ENCODE measurements at places on chromosomes 3 and 15. TPM values are rescaled to one million over a fixed set of nuclear protein-coding genes. Genes with fewer than 3 reads are reported as not detected.

GRCh38 chr15:66859688-66860253 lies 157.7 kb downstream of the SMAD6 start:
- ATAC-seq: no peak

DNA sequence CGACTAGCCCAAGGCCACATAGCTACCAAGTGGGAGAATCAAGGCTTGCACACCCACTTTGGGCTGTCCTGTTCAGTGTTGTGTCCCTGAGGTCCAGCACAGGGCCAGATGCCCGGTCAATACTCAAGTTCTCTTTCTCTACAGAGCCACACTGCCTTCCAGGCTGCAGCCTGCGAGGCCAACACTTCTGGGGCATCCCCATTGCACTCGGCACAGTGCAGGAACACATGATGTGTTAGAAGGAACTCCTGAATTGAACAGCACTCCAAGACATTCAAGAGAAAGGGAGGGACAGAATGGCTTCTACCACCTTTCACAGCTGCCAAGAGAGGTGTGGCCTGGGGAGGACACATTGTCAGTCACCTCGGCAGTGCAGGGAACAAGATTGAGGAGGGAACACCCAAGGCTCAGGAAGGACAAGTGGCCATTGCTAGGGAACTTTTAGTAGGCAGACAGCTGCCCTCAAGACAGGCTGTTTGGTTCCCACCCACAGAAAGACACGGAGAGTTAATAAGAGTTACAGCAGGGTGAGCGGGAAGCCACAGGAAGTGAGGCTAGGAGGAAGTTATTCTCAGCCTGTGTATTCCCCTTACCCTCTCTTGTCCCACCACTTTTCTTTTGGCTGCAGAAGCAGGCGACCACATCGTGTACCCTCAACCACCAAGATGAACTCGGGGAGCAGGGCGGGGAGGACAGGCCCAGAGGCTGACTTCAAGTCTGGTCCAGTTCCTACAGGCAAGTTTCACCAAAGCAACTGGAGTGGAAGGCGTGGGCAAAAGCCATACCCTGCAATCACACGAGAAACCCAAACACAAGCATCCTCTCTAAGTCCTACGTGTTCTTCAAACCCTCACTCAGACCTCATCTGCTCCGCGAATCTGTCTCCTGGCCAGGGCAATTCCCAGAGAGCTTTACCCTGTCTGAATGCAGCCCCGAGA lies 69.4 kb downstream of the SRGAP3 start:
- ATAC-seq: peak; percentile 68

- ATAC-seq: peak; percentile 65
Measured at GRCh38 chr15:99090011-99090699, 14.7 kb upstream of the SYNM start.

DNA sequence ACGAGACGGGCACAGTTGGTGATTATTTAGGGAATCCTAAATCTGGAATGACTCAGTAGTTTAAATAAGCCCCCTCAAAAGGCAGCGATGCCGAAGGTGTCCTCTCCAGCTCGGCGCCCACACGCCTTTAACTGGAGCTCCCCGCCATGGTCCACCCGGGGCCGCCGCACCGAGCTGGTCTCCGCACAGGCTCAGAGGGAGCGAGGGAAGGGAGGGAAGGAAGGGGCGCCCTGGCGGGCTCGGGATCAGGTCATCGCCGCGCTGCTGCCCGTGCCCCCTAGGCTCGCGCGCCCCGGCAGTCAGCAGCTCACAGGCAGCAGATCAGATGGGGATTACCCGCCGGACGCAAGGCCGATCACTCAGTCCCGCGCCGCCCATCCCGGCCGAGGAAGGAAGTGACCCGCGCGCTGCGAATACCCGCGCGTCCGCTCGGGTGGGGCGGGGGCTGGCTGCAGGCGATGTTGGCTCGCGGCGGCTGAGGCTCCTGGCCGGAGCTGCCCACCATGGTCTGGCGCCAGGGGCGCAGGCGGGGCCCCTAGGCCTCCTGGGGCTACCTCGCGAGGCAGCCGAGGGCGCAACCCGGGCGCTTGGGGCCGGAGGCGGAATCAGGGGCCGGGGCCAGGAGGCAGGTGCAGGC lies 318.0 kb downstream of the FGF12 start:
- ATAC-seq: no peak

DNA sequence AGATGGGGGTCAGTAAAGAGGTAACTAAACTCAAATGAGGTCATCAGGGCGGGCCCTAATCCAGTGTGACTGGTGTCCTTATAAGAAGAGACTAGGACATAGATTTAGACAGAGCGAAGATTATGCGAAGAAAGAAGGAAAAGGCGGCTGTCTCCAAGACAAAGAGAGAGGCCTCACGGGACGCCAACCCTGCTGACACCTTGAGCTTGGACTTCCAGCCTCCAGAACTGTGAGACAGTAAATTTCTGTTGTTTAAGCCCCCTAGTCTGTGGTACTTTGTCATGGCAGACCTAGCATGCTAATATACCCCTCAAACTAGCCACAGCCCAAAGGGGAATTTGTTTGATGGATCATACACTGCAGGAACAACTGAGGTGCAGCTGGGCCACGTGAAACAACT lies 183.0 kb downstream of the ABHD5 start:
- ATAC-seq: no peak

DNA sequence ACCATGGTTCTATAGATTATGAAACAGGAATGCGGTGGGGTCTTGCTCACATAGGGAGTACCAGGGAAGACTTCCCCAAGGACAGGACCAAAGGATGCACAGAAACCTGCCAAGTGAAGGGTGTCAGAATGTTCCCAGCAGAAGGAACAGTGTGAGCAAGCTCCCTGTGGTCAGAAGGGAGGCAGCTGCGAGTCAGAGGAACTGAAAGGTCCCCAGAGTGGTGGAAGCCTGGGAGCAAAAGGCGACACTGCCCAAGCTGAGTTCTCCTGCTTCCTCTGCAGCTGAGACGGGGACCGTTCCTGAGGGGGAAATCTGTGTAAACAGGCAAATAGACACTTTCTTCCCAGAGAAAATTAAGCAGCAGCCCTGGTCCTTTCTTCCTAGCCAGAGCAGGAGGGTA lies 14.2 kb upstream of the SLC6A6 start:
- peak; percentile 28 for ATAC-seq

- no peak for ATAC-seq
Measured at GRCh38 chr15:25717457-25718168, 145.5 kb downstream of the ATP10A start.

CORO2B gene
- not detected for total RNA-seq

- no peak for ATAC-seq
Measured at GRCh38 chr3:30135190-30135589, 471.2 kb upstream of the TGFBR2 start.

GRCh38 chr3:167671878-167672427 lies 18.2 kb upstream of the WDR49 start:
- no peak for ATAC-seq

DNA sequence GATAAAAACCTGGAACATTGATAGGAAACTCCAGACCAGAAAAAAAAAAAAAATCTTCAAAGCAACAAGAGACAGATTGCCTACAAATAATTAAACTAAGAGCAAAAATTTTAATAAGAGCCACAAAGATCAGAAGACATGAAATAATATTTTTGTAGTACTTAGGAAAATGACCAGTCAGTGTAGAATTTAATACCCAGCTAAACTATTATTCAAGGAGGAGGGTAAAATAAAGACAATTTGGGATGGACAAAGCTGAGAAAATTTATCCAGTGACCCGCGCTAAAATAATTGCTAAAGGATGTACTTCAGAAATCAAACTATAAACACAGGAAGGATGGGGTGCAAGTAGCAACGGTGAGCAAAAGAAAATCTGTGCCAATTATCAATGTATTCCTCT lies 133.2 kb downstream of the AQP9 start:
- no peak for ATAC-seq

DNA sequence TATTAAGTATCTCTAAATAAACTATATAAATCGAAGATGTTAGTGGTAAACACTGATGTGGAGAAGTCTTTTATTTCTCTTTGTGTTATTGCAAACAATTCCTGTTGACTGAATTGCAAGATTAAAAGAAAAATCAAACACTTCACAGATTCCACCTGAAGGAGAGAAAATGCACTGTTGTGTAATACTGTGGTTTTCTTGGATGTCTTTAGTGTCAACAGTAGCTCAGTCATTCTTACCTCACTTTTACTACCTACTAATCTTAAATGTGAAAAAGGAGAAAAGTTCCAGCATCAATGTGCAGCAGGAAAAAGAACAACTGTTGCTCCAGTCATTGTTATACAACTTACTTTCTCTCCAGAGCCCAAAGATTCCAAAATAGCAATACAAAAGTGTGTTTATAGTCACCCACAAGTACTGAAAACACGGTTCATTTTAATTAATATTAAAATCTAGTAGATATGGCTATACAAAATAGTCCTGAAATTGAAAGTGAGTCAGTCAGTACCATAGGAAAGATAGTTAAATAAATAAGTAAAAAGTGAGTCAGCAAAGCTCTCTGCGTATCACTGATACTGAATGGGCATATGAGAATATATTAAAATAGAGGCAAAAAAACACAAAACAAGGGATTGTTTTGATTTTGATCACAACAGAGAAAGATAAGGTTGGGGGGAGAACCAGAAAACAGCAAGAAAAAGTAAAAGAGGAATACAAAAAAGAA lies 90.5 kb upstream of the CSPG5 start:
- ATAC-seq: peak; percentile 49

RIOX2 gene
- 61.5 TPM for total RNA-seq

DNA sequence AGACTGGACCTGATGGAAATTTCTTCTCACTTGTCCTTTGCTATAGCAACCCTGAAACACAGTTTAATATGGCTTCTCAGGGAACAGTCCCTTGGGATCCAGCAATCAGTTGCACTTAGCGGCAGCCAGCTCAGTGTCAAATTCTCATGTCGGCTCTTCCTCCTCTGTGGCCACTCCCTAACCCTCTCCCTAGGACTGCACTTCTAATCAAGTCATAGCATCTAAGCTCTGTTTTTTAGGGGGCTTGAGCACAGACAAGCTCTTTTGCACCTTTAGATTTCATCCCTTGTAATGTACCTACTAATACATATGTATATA lies 250.5 kb upstream of the TLE3 start:
- ATAC-seq: no peak

- no peak for ATAC-seq
Measured at GRCh38 chr15:31504462-31504839, 177.8 kb downstream of the KLF13 start.

IGF2BP2 gene
- total RNA-seq: 0.28 TPM

DNA sequence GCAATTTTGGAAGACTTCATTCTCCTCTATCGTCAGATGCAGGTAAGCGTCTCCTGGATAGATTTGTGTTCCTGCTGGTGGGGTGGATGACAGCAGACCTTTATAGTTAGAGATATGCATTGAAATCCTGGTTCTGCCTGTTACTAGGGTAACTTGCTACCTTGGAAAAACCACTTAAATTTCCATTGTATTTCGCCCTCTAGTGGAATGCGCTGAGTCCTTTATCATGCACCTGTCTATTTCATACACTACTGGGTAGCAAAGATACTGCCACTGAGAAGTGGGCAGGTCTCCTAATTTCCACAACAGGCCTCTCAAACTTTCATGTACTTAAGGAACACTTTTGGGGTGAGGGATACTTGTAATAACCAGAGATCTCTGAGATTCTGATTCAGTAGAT lies 209.5 kb upstream of the SUCLG2 start:
- no peak for ATAC-seq

SPATA16 gene
- total RNA-seq: not detected

DNA sequence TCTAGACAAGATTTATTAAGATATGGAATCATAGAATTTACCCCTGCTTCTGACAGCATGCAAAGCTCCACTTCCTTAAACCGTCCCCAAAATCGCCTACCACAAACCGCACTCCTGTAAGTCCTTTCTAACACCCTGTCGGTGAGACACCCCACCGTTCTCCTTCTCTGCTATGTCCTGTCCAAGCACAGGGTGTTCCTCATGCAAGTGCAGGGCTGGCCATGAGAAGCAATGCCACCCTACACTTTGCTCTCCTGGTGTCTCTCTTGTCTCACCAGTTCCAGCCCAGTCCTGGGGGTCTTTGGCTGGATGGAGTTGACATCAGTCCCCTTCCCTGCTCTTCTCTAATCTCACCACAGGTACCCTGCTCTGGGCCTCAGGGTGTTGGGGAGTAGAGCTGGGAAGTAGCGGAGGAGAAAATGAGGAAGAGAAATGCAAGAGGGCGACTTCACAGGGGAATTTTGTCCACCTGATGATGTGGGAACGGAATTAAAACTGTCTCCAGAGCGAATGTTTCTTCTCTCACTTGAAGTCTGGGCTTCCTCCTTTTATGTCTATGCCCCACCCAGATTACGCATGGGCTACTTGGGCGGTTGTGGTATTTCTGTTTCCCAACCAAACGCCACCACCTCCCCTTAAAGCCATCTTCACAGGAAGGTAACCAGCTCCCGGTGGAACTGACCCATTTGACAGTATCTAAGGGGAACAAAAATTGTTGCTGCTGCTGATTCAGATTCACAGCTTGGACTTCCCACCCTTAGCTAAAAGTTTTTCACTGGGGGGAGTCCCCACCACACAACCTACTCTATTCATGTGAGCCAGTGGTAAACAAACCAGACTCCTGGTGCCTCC lies 49.9 kb downstream of the CASR start:
- ATAC-seq: peak; percentile 76

DNA sequence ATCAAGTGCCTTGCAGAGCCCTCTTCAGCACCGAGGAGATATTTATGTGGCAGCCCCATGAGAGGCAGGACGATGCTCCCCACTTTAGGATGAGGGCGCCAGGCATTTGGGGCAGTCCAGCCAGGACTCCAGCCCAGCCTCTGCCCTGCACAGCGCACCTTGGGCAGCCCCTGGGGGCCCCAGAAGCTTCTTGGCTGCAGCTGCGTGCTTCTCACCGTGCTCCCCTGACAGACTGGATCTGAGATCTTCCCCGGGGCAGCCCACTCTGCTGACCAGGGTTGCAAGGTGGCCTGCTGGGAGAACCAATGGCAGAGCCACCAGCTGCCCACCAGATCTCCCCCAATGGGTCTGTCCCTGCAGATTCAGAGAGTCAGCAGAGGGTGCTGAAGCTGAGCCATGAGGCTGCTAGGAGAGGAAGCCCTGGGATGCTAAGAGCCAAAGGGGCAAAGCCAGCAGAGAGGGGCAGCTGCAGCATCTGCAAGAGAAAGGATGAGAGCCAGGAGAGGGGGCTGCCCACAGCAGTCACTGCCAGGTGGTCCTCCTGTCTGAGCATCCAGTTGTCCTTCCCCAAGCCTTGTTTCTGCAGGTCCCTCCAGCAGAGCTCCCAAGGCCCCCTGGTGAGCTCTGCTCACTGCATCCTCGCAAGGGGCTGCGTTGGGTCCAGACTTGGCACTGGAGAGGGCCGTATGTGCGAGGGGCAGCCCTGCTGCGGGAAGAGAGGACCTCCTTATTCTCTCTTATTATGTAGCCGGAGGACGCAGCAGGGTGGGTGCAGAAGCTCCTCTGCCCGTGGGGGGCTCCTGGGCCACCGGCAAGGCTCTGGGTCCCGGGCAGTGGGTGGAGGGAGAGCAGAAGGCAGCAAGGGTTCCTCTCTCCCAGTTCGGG lies 14.7 kb upstream of the KLF13 start:
- ATAC-seq: no peak
